Fibroblast of skin of left biceps (primary cell): ENCODE measurements at places on chromosomes 2 and 18.

GRCh38 chr18:8960740-8961657 lies 141.5 kb upstream of the NDUFV2 start:
- no peak for DNase-seq

GRCh38 chr2:111703759-111704158 lies 180.2 kb downstream of the ANAPC1 start:
- DNase-seq, result no peak

DNA sequence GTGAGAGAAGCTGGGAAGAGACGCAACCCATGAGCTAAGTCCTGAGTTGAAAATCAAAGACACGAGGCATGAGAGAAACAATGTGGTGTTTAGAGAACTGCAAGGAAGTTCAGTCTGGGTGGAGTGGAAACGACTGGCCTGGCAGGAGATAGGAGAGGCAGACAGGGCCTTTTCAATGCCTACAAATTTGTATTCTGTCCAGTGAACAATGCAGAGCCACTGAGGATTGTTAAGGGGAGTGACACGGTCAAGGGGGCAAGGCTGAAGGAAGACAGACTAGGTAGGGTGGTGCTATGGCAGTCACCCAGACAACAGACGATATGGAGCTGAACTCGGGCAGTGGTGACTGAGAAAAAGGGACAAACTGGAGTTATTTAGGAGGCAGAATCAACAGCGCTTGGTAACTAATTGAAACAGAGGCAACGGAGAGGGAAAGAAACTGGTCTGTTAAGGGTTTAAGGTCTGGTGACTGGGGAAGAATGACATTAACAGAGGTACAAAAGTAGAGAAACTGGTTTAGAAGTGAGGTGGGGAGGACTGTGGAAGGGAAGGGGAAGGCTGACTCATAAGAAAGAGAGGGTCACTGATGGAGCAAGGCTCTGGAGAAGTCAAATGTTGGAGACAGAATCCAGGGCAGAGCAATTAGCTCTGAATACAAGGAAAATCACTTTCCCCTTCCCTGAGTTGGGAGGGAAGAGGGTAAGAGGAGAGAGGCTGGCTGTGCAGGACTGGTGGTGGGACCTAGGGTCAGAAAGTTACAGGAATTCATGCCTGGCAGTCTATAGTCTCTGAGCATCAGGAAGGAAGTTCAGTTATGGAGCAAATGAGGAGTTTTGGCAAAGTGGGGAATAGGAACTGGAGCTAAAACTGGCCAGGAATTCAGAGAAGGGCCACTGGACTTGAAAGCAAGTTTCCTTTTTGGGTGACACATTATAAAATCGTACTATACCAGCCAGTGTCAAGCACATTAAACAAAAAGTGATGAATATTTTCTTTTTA lies 63.4 kb upstream of the CHRNA1 start:
- no peak for DNase-seq

DNA sequence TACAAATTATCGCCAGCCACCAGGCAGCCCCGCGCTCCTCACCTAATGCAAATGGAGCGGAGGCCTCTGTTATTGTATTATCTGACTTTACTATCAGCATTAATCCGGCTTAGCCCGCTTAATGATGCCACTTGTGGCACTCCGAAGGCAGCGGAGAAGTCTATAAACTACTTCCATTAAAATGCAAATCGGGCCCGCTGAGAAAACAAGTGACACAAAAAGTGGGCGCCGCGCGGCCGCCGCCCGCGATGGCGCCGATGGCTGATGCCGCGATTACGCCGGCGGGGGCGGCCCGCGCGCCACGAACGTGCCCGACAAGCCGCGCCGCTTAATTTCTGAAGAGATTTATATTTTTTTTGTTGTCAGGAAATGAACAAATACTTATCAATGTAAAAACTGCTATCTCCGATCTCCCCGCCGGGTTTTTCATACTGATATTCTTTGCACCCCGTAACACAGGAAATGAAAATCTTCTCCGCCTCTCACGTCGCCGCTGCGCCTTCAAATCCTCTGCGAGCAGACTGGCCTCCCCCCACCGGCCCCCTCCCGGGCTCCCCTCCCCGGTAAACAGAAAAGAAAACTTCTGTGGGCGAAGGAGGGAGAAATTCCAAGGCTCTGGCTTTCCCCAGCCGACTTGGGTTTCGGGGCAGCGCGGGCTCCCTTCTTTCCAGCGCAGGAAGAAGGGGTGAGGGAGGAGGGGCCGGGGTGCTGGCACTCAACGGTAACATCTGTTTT lies 221.8 kb downstream of the INSIG2 start:
- DNase-seq, result no peak

GRCh38 chr2:120237491-120237902 lies 14.3 kb upstream of the TMEM185B start:
- no peak for DNase-seq

GRCh38 chr2:223538920-223539440 lies 63.2 kb downstream of the SCG2 start:
- no peak for DNase-seq

DNA sequence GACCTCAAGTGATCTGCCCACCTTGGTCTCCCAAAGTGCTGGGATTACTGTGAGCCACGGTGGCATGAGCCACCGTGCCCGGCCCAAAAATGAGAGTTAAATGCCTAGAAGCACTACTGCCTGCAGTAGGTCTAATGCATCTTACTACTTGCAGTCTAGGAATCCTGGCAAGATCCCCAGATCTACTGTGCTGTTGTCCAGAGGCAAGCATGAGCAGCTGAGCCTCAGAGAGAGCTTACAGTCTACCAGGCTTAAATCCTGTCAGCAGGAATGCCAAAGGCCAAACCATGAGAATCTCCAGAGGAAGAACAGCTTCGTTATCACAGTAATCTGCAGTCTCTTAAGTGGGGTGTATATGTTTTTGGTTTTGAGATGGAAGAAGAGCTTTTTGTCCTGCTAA lies 54.4 kb downstream of the XRCC5 start:
- no peak for DNase-seq

- no peak for DNase-seq
These were observed 417.1 kb upstream of the CDH2 start for GRCh38 chr18:28594034-28594433.

DNA sequence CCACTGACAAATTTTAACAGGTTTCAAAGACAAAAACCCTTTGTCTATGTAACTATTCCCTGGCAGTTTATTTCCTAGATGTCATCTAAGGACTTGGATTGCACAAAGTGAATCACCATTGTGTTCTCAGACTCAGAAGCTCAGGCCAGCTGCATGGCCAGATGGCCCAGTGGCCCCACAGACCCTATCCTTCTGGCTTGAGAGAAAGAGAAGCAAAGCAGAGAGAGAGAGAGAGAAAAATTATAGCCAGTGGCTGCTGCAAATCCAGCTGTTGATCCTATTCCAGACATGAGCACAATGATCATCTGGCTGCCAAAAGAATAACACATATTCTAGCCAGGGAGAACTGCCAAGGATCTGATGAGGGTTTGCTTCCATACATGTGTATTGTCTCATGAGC lies 25.8 kb downstream of the CTLA4 start:
- no peak for DNase-seq

DNA sequence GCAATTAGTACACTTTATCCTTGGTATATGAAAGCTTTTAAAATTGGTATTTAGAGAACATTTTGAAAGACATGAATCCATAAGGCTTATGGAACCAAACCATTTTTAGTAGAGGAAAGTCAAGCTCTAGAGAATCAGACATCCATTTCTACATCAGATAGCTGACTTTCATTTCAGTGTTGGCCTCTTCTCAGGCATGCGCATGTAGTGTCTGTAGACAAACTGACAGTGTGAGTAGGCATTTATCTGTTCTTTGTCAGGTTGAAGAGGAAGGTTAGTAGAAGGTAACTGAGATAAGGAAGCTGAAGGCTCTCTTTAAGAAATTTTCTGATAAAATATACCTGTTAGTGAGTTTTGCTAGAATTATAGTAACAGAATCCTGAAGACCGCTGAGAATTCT lies 221.9 kb upstream of the SIX3 start:
- DNase-seq, result no peak
